ENCODE measurements at places on chromosomes 6 and 20. TPM values are rescaled to one million over a fixed set of nuclear protein-coding genes. Genes with fewer than 3 reads are reported as not detected.

Gene OLIG3
- 0.44 TPM for total RNA-seq

- H3K27me3 ChIP-seq, result no peaks in the 10 kb centered on the region
- peaks cover 53% of the 10 kb centered on the region for H3K4me1 ChIP-seq
- no peaks in the 10 kb centered on the region for H3K36me3 ChIP-seq
- H3K27ac ChIP-seq, result no peak overlapping the region
These were observed 65.7 kb upstream of the CEP85L start for GRCh38 chr6:118717106-118717505.

- no peak overlapping the region for H3K27ac ChIP-seq
- H3K4me1 ChIP-seq, result peaks cover 9% of the 10 kb centered on the region
- H3K4me3 ChIP-seq, result no peak overlapping the region
- DNase-seq, result no peak
- H3K36me3 ChIP-seq, result peaks cover 7% of the 10 kb centered on the region
These were observed 91.2 kb downstream of the MAP3K5 start for GRCh38 chr6:136701045-136701444.

DNA sequence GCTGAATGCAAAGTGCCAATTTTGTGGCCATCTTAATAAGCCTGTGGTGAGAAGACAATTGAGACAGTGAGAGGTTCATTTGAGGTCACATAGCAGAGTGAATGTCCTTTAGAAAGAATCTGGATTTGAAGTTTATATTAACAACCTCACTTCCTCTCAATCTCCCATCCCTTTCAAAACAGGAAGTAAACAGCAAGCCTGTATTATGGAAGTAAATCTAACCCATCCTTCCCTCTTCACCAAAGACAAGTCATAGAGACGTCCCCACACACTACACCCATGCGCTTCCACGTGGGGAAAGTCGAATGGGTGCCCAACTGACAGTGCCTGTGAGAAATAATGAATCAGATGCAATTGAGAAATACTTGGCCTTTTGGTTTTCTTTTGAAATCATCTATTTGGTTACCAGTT lies 28.8 kb upstream of the CCND3 start:
- H3K4me1 ChIP-seq, result peaks cover 50% of the 10 kb centered on the region
- H3K27ac ChIP-seq, result peak overlapping the region; percentile 84
- DNase-seq, result no peak
- H3K36me3 ChIP-seq, result peaks cover 15% of the 10 kb centered on the region
- no peaks in the 10 kb centered on the region for H3K27me3 ChIP-seq

DNA sequence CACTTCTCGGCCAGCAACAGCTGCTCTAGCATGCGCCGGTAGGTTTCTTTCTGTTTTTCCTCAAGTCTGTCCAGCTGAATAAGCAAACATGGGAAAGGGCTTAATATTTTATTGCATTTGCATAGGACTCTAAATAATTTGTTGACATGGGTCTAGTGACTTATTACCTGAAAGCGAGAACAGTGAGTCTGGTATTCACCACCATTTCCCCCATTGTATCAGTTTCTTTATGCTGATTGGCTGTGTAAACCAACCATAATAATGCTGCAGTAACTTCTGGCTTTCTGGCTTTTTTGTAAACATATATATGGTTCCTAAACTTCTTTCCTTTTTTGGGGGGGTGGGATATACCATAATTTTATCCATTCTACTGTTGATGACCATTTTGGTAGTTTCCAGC lies 69.1 kb upstream of the TMEM30A start:
- no peak overlapping the region for H3K27ac ChIP-seq
- H3K27me3 ChIP-seq, result peaks cover 29% of the 10 kb centered on the region
- H3K4me1 ChIP-seq, result no peaks in the 10 kb centered on the region
- H3K36me3 ChIP-seq, result no peaks in the 10 kb centered on the region

DNA sequence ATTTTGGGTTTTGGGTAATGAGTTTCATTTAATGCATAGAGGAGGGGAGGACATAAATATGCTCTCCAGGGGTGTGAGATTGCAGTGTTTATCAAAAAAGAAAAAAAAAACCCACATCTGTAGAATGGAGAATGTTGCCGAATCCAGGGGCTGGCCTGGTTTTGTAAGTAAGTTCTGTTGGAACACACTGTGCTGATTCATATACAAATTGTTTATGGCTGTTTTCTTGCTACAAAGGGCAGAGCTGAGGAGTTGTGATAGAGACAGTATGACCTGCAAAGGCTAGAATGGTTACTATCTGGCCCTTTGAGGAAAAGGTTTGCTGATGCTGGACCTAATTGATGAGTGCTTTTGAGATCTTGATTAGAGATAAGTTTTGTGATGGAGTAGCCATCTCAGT lies 30.4 kb downstream of the SCAF8 start:
- H3K27ac ChIP-seq, result no peak overlapping the region
- no peak for DNase-seq
- no peaks in the 10 kb centered on the region for H3K27me3 ChIP-seq
- no peak overlapping the region for H3K4me3 ChIP-seq
- peaks cover 23% of the 10 kb centered on the region for H3K36me3 ChIP-seq

Gene C6orf163
- 1.9 TPM for total RNA-seq

- H3K4me3 ChIP-seq, result no peak overlapping the region
- H3K27me3 ChIP-seq, result peaks cover 16% of the 10 kb centered on the region
- DNase-seq, result no peak
- H3K36me3 ChIP-seq, result no peaks in the 10 kb centered on the region
These were observed 59.3 kb upstream of the STMND1 start for GRCh38 chr6:17042422-17043147.

DNA sequence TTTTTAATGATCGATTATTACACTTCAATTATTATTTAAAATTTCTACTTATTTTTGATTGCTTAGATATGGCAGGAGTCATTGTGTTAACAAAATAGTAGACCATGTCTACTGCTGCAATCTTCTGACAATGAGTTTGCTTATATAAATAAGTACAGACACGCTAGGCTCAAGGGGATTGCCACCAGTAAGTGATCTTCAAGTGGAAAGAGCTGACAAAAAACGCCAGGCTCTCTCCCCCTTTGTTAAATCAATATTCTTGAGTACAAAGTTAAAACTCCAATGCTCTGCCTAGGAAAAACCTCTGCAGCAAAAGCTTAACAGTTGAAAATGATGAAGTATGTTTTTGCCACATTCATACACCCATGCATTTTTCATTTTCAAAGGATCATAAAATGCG lies 738.1 kb downstream of the HDGFL1 start:
- H3K27ac ChIP-seq, result no peak overlapping the region
- DNase-seq, result no peak
- H3K27me3 ChIP-seq, result no peaks in the 10 kb centered on the region
- no peaks in the 10 kb centered on the region for H3K4me1 ChIP-seq
- no peaks in the 10 kb centered on the region for H3K36me3 ChIP-seq

GRCh38 chr6:127793396-127793795 lies 107.5 kb downstream of the THEMIS start:
- DNase-seq, result no peak
- H3K4me3 ChIP-seq, result no peak overlapping the region

- H3K4me3 ChIP-seq, result no peak overlapping the region
- peaks cover 8% of the 10 kb centered on the region for H3K36me3 ChIP-seq
These were observed 175.6 kb upstream of the PDE7B start for GRCh38 chr6:135675862-135676261.

Gene ESR1
- total RNA-seq, result 0.71 TPM

DNA sequence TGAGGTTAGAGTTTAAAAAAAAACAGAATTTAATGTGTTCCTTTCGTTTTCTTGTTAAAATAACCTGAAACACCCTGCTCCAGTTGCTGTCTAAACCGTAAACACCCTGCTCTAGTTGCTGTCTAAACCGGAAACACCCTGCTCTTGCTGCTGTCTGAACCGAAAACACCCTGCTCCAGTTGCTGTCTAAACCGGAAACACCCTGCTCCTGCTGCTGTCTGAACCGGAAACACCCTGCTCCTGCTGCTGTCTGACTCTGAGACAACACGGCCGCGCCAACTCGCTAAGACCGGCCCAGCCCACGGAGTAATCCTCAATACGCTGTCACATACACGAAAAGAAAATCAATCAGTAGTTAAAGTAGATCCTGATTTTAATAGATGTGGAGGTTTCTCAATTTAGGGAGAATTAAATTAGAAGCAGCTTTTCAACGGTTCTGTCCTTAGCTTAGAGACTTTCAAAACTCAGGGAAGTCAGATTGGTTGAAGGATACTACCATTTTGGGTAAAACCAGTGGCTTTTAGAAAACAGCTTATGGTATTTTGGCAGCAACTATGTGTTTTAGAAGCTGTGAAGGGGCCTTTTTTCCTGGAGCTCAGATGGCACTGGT lies 98.3 kb downstream of the RAMACL start:
- peaks cover 19% of the 10 kb centered on the region for H3K4me1 ChIP-seq
- H3K4me3 ChIP-seq, result peak overlapping the region; percentile 60
- no peaks in the 10 kb centered on the region for H3K27me3 ChIP-seq
- DNase-seq, result peak; percentile 85
- peak overlapping the region; percentile 93 for H3K27ac ChIP-seq
- H3K36me3 ChIP-seq, result peaks cover 22% of the 10 kb centered on the region

- no peak for DNase-seq
- no peak overlapping the region for H3K27ac ChIP-seq
- H3K4me3 ChIP-seq, result no peak overlapping the region
- H3K36me3 ChIP-seq, result no peaks in the 10 kb centered on the region
- no peaks in the 10 kb centered on the region for H3K4me1 ChIP-seq
These were observed 203.5 kb downstream of the HACE1 start for GRCh38 chr6:104656235-104656634.

Gene SLC16A10
- 6.3 TPM for total RNA-seq

Gene PXMP4
- total RNA-seq, result 17.1 TPM

DNA sequence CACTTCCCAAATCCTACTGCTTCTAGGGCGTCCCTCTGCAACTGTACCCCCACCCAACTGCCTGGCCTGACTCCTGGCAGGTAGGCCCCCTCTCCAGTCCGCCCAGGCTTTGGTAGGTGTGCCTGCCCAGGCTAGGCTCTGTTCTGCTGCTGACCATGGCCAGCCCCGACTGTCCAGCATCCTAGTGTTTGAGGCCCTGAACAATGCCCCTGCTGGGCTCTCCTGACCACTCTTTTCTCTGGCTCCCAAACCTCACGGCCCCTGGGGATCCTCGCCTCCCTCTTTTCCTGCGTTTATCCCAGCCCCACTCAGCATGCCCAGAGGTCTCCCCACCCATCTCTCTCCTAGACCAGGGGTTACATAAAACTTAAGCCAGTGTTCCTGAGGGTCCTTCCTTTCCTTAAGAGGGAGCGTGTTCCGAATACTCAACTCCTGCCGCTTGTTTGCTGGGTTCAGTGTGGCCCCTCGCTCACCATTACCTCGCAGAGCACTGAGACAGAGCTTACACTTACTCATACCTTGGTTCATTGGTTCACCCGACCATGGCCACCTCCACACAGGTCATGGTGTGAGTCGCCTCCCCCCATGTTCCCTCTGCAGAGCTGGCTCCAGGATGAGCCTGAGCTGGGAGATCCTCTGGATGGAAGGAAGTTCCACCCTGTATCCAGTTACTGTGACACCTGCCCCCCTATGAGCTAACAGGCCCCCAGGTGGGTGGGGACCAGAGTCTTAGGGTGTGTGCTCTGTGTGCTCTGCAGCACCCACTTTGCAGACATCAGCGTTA lies 21.0 kb upstream of the MYT1 start:
- no peaks in the 10 kb centered on the region for H3K27me3 ChIP-seq
- H3K27ac ChIP-seq, result peak overlapping the region; percentile 11
- no peaks in the 10 kb centered on the region for H3K4me1 ChIP-seq
- no peak overlapping the region for H3K4me3 ChIP-seq

DNA sequence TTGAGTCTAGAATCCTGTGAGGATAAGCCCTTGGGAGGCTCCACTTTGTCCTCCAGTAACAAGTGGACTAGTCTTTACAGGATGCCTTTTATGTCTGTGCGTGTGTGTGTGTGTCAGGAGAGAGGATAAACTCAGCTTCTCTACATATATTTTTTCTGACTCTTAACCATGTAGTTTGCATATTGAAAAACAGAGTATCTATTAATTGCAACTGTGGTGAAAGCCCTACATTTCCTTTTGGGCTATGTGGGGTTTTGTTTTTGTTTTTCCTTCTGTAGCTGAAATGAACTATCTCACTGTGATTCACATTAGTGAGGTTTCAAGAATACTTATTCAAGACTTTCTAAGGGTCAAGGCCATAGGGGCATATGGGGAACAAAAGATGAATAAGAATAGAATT lies 17.7 kb downstream of the TPBG start:
- H3K27ac ChIP-seq, result no peak overlapping the region
- no peak overlapping the region for H3K4me3 ChIP-seq
- no peaks in the 10 kb centered on the region for H3K4me1 ChIP-seq

Gene NXT1
- total RNA-seq, result 35.5 TPM
